DMS79 treated with DMSO at 0.1 percent for 48 hours (cell line): ENCODE measurements at places on chromosomes 7 and 10.

DNA sequence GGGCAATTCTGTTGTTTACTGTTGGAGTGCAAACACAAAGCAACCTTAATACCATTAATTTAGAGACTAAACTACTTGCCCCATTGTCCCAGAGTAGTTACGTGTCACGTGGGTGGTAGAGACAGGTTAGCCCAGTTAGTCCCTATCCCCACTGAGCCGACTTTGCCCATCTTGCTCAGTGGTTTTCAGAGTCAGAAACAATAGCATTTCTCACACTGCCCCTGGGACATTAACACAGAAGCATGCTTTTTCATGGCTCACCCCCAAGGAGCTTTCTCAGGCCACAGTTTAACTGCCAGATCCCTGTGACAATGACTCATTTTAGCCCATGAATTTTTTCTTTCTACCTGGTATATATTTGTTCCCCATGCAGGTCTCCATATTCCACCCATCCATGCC is 271.0 kb downstream of the POU6F2 start:
- peak; percentile 17 for DNase-seq

DNA sequence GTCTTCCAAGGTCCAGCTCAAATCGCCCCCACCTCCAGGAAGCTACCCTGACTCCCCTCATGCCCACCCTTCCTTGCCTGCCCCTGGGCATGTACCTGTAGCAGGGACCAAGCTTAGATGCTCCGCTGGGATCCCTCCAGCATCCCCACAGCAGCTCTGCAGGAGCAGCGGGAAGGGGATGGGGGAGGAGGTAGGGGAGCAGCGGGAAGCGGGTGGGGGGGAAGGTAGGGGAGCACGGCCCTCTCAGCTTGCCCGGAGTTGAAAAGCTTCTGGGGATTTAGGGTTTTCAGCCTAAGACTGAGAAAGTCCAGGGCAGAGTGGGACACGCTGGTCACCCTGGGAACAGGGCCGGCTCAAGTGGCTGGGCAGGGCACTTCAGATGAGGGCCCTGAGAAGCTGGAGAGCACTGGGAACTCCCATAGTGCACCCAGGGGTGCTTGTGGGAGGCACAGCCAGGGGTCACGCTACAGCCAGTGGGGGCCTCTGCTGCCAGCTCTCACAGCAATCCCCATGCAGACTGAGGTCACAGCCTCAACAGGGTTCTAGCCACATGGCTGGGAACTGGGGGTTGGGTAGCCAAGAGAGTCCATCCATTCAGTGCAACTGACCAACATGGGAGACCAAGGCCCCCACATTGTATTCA is 13.4 kb downstream of the WDR86 start:
- no peak for DNase-seq

DNA sequence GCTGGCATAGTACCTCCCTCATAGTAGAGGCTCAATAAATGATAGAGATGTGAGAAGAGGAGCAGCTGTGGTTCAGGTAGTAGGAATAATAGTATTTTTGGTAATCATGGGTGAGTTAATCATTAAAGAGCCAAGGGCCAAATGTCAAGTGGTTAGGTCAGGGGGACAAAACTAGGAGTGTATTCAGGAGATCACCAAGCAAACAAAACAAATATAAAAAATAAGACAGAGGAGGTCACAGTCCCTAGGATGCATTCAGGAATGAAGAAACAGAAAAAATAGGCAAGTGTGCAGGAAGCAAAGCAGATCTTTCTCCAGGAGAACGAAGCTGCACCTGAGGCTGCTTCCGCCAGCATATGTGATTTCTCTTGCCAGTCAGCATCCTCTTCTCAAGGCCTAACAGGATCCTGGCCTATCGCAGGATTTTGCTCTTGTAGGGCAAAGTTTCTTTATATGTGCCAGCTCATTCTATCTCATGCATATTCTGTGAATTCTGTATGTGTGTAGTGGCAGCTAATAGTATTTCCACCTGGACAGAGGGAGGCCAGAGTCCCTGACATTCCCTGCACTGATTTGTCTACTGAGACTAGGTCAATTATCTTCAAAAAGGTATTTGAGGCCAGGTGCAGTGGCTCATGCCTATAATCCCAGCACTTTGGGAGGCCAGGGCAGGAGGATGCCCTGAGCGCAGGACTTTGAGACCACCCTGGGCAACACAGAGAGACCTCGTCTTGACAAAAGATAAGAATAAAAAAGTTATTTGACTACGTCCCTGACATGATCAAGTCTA is 82.7 kb downstream of the AKR1D1 start:
- DNase-seq: no peak

- no peak for DNase-seq
Measured at GRCh38 chr10:93211991-93212390, 138.3 kb downstream of the CYP26A1 start.

GRCh38 chr7:26535483-26536007 is 243.9 kb downstream of the SNX10 start:
- no peak for DNase-seq

DNA sequence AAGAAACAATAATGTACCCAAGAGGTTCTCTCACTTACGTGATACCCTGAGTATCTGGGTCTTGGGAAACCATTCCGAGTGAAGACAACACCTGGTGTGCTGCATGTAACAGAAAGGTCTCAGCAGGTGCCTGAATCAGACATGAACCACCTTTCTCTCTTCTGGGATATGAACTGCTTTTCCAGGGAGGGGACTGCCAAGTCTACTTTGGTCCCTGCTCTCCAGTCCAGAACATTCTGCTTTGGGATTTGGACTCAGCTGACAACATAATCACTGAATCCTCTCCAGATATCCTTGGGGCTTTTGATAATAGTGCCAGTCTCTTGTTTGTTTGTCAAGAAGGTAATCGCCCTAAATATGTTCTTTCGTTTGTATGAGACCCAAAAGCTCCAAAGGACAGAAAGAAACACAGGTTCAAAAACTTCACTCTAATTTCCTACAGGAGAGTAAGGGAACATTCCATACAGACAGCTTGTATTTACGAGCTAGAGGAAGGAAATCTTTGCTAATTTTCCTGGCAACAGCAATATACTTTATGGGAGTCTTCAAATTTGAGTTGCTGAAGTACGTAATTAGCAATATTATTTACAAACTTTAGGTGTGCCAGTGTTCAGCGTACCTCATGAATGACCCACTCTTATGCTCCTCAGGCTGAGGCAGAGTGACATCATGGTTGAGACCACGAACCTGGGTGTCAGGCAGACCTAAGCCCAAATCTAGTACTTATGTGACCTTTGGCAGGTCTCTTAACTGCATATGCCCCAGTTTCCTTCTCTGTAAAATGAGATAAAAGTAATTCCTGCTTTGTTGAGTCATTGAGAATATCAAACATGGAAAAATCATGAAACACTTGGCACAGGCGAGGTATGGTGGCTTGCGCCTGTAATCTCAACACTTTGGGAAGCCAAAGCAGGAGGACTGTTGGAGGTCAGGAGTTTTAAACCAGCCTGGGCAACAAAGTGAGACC is 5.4 kb downstream of the ABLIM1 start:
- DNase-seq: no peak

DNA sequence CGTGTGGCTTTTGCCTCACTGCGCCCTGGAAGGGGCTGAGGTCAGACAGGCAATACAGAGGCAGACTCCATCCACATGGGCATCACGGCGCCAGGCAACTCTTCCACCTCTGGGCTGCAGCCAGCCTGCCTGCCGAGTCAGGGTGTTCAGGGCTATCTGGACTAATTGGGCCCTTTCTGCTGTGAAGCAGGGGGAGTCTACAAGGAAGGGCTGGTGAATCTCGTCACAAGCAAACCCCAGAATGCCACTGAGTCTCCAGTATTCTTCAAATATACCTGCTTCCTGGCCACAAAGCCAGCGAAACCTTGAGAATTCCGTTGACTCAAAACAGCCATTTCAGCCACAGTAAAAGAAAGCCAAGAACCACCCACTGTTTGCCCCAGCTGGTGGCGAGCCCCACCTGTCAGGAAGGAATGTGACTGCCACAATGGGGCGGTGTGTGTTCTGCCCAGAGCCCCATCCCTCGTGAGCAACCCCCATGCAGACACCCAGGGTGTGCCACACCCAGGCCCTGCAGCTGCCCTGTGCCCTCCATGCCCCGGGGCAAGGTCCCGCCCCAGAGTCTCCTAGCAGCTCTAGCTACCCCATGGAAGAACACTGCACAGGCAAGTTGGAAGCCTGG is 117.3 kb downstream of the FAM53B start:
- DNase-seq: no peak

- no peak for DNase-seq
Measured at GRCh38 chr10:13593535-13593934, 6.8 kb downstream of the PRPF18 start.

GRCh38 chr7:137975221-137975620 is 26.7 kb downstream of the CREB3L2 start:
- no peak for DNase-seq

GRCh38 chr10:79203833-79204232 is 135.1 kb downstream of the ZMIZ1 start:
- DNase-seq: no peak

DNA sequence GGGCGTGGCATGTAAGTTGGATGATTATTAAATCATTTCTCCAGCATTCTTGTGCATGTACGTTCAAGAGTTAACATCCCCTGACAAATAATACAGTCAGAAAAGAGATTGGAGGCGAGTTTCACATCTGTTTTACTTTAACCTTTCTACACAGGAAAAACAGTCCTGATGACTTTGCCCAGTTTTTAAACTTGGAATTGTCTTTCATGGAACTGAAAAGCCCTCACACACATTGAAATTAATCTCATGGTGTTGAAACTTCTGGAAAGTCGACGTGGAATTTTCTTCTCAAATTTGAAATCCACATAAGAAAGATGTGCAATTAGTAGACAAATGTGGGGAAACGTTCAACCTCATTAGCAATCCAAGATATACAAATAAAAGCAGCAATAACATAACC is 31.2 kb upstream of the ZNF438 start:
- DNase-seq: no peak

DNA sequence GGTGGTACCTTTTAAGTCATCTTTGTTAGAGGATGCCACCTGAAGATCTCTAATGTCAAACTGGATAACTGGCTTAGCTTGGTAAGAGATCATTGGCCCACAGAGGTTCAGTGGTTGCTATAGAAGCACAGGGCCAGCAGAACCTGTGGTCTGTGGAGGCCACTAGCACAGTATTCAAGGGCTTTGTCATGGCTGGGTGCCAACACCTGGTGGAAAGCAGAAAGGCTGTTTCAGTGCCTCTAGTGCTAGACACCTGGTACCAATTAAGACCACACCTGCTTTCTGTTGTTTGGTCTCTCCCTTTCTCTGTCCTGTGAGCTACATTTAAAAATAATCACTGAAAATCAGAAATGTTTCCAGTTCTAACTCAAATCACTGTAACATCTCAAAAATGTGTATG is 10.0 kb upstream of the PCGF5 start:
- peak; percentile 90 for DNase-seq

DNA sequence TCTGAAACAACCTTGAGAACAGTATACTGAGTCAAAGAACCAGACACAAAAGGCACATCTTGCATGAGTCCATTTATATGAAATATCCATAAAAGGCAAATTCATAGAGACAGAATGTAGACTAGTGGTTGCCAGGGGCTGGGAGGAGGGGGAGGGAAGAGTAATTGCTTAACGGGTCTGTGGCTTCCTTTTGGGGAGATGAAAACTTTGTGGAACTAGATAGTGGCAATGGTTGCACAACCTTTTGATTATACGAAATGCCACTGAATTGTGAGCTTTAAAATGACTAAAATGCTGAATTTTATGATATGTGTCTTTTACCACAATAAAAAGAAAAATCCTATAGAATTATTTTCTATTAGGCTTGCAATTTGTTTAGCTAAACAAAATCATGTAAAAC is 16.8 kb downstream of the ADRB1 start:
- DNase-seq: no peak

DNA sequence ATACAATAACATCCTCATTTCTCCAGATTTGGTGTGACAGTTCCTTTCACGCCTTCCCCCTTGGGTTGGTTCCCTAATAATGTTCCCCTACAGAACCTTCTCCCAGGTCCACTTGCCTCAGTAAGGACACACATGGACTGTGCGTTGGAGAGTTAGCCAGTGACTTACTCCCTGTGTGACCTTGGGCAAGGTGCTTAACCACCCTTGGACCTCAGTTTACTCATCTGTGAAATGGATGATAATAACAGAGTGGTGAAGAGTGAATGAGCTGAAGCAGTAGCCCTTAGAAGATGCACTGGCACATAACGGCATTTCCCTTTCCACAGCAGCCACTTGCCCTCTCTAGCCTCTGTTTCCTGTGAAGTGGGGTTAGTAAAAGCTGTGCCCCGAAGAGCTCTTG is 175.8 kb downstream of the PKD1L1 start:
- no peak for DNase-seq
